Activated T-helper 2 cell treated with anti-CD3 and anti-CD28 coated beads, Interferon-gamma antibody, Interleukin-2, Interleukin-4, amounts not matched to agents 10 μg/mL and 5 μg/mL and 100 μg/mL, durations not matched to agents 14 hours and 24 hours and 36 hours (primary cell): ENCODE measurements at places on chromosomes 12 and 14. TPM values are rescaled to one million over a fixed set of nuclear protein-coding genes. Genes with fewer than 3 reads are reported as not detected.
A peak's percentile ranks its signal among the peaks of the same experiment; 100 is the strongest.

IKBIP gene
- total RNA-seq: 39.9 and 41.1 TPM in 2 replicates

KLRD1 gene
- 3.3 and 3.5 TPM in 2 replicates for total RNA-seq

GRCh38 chr14:68628605-68629310, 164.1 kb downstream of the ZFP36L1 start:
- DNase-seq: peak; percentile 21

DNA sequence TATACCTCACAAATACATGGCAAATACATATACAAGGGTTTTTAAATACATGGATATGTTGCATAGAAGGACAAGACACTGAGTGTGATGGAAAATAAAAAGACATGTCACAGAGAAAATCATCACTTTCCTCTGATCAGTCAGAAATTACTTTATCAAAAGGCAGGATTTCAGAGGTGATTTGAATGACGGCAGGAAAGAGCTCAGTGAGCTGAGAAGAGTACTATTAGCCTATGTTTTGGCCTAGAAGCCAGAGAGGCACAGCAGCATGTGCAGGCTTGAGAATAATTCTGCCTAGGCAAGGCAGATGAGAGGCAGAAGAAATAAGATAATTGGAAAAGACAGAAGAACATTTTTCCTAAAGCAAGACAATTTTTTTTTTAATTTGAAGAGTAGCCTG, 94.9 kb downstream of the BCAT1 start:
- DNase-seq: no peak
